Stimulated activated CD4-positive, alpha-beta T cell treated with anti-CD3 and anti-CD28 coated beads, Interleukin-1b, Interleukin-23, amount 100 ng/mL, for 1 hour (primary cell): ENCODE measurements at places on chromosomes 3 and 15.

DNA sequence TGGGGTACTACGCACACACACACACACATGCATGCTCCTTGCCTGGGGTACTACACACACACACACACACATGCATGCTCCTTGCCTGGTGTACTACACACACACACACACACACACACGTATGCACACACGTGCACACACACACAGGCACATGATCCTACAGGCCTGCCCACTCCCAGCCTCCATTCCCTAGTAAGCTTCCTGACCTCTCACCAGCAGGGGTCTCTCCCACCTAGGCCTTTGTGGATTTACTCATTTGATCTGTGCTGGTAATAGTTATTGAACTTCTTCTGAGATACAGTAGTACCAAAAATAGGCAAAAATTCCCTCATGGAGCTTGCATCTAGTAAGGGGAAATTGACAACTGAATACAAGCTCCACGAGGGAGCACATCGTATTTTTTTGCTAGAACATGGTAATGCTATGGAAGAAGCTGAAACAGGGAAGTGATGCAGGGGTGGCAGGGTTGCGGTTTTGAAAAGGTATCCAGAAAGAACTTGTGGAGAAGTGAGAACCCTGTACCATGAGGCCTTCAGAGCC is 19.1 kb downstream of the TTC21A start:
- no peak for DNase-seq

DNA sequence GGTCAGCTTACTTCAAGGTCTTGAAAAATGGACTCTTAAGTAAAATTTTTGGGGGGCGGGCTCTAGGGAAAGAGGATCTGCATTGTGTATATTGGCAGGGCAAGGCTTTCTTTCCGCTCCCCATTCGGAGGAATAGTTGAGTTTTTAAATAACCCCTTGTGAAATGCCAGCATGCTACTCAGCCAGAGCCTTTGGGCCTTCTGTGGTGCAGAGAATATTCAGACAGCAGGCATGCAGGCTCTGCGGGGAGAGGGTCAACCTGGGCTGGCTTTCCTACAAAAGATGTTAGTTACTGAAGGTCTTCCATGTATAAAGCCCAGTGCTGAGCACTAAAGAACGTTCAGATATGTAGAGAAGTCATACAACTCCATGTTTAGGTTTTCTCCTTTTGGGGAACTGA is 40.6 kb downstream of the ADAMTSL3 start:
- no peak for DNase-seq

DNA sequence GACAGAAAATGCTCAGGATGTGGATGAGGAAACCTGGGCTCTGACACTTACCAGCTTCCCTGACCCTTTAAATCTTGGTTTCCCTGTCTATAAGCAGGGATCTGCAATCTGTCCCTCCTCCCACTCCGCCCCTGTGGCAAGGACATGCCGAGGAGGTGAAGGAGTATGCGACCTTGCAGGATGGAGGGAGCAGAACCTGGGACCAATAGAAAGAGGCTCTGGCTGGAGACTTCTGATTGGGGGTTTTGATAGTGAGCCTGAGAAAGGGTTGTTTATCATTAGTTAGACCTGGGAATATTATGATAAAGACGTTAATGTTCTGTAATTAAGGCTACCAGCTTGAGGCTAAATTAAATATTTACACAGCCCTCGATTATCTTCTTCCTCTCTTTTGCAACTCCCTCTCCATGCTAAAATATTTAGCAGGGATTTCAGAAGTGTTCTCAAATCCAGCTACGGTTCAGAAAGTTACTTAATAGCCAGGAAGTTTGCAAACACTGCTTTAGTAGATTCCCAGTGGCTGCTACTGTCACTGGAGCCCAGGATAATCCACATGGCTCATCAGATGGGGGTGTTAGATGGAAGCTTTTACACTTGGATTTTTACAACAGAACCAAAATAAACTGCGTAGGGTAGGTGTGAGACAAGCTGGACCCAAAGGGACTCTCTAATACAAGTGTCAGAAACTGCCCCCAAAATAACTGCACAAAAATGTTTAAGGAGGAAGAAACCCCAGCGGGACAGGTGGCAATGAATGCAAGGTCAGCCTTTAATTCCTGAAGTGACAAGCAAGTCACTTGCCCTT is 9.2 kb upstream of the PAQR5 start:
- no peak for DNase-seq

GRCh38 chr3:122668930-122669730 is 11.5 kb upstream of the PARP14 start:
- DNase-seq = no peak

- no peak for DNase-seq
Measured at GRCh38 chr15:90154861-90155626, 46.1 kb upstream of the SEMA4B start.
